ENCODE measurements at places on chromosomes 1 and 21. TPM values are rescaled to one million over a fixed set of nuclear protein-coding genes. Genes with fewer than 3 reads are reported as not detected.

- DNase-seq = no peak
Observed at GRCh38 chr1:185535621-185536020, 198.6 kb upstream of the HMCN1 start.

DNA sequence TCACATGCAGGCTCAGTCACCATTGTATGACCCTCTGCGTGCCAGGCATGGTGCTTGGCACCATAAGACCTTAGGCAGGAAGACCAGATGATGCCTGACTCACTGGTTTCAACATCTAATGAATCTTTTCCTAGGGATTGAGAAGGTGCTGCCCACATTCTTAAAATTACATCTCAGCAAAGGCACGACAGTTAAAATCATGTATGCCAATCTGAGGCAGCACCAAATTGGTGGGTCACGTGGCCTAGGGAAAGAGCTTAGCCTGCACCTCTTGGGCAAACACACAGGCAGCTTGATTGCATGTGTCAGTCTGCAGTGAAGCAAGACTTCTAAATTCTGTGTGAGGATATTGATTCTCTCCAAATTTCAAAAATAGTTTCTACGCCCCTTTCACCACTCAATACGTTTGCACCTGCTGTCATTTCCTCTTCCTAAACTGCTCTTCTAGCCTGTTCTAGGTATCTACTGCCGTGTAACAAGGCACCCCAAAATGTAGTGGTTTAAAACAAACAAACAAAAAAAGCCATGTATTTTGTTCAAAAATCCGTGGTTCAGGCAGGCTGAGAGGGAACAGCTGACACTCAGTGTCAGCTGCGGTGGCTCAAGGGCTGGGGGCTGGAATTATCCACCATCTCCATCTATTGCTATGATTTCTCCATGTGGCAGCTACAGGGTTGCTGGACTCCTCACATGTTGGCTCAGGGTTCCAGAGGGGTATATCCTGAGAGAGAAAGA is 160.2 kb upstream of the FGGY start:
- no peak for DNase-seq

GRCh38 chr1:66176012-66176715 is 357.8 kb upstream of the SGIP1 start:
- no peak for DNase-seq

- DNase-seq = no peak
Observed at GRCh38 chr1:73167009-73167657, 884.8 kb upstream of the NEGR1 start.

GRCh38 chr1:204348242-204348641 is 11.5 kb downstream of the PLEKHA6 start:
- no peak for DNase-seq

GRCh38 chr1:21237446-21238088 is 52.7 kb downstream of the ECE1 start:
- DNase-seq = no peak

GRCh38 chr1:30533141-30533540 is 190.2 kb downstream of the MATN1 start:
- no peak for DNase-seq

- DNase-seq = no peak
Observed at GRCh38 chr1:158996998-158997397, 12.7 kb upstream of the IFI16 start.

DNA sequence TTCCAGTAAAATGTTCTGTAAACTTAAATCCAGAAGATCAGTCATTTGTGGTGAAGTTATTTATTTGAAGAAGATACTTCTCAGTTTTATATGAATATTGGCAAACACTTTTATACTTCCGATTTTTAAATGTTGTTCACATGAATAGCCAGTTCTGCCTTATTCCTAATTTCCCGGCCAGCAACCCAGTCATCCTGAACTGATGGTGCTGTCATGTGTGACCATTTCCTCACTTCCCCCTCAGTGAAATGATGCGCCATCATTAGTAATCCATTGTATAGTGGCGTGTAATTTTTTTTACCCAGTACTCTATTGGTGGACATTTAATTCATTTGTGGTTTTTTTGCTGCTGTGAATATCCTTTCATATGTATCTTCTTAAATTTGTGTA is 16.4 kb downstream of the GPSM2 start:
- no peak for DNase-seq

DNA sequence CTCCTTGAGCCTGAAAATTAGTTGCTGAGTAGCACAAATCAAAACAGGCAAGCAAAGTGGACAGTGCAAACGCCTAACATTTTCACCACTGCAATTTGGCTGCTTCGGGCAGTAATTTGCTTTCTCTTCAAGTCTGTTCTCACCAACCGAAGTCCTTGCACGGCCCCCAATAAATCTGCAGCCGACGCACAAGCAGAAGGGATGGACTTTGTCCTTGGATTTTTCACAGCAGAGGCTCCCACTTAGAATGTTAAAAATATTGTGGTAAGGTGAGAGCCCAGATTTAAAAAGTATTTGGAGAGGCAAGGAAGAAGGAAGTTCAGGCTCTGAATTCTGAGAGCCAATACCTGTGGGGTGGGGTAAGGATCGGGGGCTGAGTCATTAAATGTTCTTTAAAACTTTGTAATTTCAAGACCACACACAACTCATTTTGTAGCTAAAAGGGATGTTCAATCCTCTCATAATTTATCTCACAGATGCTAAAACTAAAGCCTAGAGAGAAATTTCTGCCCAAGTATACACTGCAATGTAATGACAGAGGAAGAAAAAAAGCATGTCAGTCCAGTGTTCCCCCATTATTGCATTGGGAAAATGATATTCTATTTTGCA is 6.2 kb downstream of the CD247 start:
- no peak for DNase-seq

DTL gene
- total RNA-seq = 20.7 TPM

SEC16B gene
- 8.6 TPM for total RNA-seq

SLC44A3 gene
- 11.8 TPM for total RNA-seq

BEND5 gene
- 10.3 TPM for total RNA-seq

EMC1 gene
- total RNA-seq = 37.4 TPM

IGFN1 gene
- 0.69 TPM for total RNA-seq

SYT6 gene
- total RNA-seq = 0.37 TPM
